ENCODE measurements at places on chromosomes 4 and X.

- peak; percentile 24 for DNase-seq
Observed at GRCh38 chr4:186699298-186699697, 24.4 kb downstream of the FAT1 start.

DNA sequence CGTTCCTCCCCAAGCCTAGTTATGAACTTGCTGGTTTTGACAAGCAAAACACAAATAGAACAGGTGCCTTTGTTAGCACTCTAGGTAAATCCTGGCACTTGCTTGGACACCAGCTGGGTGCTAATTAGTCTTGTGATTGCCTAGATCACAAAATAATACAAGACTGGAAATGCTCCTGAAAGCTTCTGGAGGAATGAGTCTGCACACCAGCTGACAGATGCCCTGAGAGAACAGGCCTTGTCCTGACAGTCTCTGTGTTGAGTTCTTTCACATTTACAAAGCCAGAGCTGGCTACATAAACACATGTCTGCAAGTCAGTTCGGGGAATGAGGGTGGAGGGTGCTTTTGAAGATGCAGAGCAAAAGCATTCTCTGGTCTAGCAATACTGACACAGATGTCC, 93.8 kb downstream of the ELOVL6 start:
- no peak for DNase-seq

- DNase-seq: no peak
Observed at GRCh38 chrX:32525234-32525633, 686.1 kb downstream of the DMD start.

DNA sequence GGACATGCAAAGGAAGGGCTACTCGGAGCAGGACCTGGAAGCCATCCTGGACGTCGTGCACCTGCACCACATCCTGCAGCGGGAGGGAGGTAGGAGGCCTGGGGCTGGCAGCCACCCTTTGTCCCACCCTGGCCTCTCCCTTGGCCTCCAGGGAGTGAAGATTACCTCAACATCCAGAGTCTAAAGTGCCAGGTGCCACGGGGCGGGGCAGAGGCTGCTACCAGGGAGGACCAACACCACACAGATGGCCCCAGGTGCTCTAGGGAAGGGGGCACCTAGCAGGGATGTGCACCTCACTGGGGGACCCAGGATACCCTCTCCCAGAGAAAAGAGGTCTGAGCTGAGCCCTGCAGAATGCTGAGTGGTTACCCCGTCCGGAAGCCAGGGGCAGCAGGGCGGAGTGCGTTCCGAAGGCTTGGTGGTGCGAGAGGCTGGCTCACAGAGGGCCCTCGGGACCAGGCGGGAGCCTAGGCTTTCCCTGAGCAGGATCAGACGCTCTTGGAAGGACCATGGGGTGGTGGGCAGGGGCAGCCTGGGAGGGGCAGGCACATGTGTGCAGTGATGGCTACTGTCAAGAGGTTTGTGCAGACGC, 16.1 kb downstream of the ABCD1 start:
- no peak for DNase-seq

GRCh38 chrX:151088221-151088620, 88.2 kb upstream of the GPR50 start:
- DNase-seq: no peak

DNA sequence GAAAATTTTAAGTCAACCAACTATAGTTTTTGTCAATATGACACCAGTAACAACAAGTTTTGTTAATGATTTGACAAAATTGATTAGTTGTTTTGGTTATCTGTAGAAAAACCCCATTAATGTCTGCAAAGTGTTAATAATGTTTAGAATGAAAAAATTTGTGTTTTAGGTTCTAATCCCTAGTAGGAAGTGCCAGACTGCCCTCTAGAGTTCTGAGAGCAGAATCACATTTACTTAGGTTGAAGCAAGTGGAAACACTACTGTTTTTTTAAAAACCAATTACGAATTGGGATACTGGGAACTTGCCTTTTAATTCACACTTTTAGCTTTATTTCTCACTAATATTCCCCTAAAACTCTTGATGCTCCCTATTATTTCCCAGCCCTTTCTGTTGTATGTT, 101.1 kb upstream of the CYLC1 start:
- DNase-seq: peak; percentile 33

GRCh38 chr4:10534820-10535219, 77.6 kb upstream of the ZNF518B start:
- DNase-seq: no peak

DNA sequence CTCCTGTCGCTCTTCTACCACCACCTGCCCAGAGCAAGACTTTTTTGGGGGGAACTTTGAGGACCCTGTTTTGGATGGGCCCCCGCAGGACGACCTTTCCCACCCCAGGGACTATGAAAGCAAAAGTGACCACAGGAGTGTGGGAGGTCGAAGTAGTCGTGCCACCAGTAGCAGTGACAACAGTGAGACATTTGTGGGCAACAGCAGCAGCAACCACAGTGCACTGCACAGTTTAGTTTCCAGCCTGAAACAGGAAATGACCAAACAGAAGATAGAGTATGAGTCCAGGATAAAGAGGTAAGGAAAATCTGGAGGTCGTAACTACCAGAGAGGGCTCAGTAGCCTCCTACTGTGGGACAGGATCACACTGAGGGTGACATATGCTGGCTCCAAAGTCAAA, 364.5 kb downstream of the MAPK10 start:
- no peak for DNase-seq

- DNase-seq: no peak
Observed at GRCh38 chr4:11769434-11769833, 340.7 kb upstream of the HS3ST1 start.

GRCh38 chrX:10725071-10725470, 104.7 kb upstream of the MID1 start:
- no peak for DNase-seq

DNA sequence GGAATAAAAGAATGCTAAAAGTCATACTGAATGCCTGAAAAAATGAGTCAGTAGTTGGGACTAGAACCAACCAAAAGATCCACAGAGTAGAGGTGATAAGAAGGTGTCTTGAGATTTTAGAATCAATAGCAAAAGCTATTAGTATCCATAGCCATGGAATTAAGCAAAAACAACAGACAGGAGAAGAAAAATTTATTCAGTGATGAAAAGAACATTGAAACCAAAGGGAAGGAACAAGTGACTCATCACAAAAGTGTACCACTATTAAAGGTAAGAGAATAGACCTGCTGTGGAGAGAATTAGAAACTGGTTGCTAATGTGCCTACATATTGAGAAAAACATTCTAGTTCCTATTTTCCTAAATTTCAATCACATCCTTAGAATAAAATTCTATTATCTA, 182.0 kb upstream of the NEIL3 start:
- no peak for DNase-seq

- peak; percentile 45 for DNase-seq
Observed at GRCh38 chr4:182062936-182063335, 180.3 kb upstream of the TENM3 start.

- peak; percentile 73 for DNase-seq
Observed at GRCh38 chrX:134932528-134933217, 58.1 kb upstream of the SMIM10 start.

- no peak for DNase-seq
Observed at GRCh38 chr4:99685234-99685633, 27.6 kb upstream of the C4orf54 start.

DNA sequence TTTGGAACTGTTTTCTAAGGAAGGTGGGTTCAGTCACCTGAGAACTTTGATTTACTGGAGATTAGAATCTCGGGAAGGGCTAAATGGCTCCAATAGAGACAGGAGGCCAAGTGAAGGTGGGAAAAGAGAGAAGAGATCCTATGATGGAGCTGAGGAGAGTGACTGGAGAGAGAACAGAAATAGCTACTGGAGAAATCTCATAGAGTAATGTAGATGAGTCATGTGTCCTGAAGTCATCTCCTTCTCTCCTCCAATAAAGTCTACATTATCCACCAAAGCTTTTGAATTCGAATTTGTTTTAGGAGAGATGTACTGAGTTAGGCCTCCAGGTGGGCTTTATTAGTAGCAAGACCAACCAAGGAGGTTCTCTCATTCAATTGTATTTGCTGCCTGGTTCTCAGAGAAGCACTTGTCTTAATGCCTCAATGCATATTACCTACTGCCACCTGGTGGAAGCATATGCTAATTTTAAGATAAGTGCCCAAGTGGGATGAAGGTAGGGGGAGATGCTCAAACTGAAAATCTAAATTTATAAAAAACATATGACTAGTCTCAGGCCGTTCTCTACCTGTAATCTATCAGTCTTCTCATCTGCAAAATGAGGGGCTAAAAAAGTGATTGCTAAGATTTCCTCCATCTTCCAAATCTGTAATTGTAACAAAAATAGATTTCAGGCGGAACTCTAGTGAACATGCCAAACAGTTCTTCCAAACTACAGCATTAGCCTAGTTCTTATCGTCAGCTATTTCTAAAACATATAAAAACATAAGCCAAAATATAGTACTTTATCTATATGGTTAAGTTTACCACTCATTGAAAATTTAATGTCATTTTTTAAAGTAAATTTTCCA, 24.4 kb downstream of the TXK start:
- peak; percentile 58 for DNase-seq

DNA sequence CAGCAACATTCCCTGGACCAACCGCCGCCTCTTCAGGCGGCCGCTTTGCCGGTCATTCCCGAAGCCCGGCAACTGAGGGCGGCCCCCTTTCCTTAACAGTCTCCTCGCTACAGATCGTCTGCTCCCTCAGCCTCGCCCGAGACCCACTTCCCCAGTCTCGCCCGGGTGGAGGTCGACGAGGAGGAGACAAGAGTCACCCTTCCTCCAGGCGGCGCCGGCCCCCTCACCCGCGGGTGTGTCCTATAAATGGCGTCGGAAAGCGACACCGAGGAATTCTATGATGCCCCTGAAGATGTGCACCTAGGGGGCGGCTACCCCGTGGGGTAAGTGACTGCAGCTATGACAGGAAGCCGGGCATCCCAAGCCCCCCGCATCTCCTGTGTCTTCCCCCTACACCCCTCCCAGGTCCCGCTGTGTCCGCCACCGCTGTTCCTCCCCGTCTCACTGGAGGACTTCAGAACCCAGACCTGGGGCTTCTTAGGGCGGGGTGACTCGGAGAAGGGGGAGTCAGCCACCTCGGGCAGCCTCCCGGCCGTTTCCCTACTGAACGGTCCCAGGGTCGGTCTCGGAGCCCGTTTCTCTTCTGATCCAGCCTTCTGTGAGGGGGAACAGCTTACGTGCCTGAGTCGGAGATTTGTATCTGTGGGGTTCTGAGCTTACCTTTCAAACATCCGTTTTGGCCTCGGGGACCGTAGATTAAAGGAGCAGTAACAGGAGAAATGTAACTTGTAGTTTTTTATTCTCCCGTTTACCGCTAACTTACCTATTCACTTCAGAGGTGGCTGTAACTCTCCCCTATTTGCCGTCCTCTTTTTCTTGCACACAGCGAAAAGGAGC, 570 bp downstream of the WDR44 start:
- DNase-seq: peak; percentile 57

DNA sequence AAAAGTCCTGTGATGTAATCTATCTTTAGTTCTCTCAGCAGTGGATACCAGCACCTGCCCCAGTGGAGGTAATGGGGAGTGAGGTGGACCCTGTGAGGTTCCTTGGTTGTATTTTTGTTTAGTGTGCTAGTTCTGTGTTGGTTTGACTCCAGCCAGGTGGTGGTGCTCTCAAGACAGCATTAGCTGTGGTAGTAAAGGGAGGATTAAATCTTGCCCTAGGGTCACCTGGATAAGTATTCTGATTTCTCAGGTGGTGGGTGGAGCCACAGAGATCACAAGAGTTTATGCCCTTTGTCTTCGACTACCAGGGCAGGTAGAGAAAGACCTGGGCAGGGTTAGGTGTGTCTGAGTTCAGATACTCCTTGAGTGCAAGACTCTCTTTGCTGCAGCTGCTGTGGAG, 176.3 kb upstream of the EDA2R start:
- DNase-seq: no peak

GRCh38 chrX:115697806-115698205, 136.8 kb downstream of the PLS3 start:
- no peak for DNase-seq

GRCh38 chr4:139530833-139531427, 25.1 kb downstream of the SETD7 start:
- peak; percentile 30 for DNase-seq

DNA sequence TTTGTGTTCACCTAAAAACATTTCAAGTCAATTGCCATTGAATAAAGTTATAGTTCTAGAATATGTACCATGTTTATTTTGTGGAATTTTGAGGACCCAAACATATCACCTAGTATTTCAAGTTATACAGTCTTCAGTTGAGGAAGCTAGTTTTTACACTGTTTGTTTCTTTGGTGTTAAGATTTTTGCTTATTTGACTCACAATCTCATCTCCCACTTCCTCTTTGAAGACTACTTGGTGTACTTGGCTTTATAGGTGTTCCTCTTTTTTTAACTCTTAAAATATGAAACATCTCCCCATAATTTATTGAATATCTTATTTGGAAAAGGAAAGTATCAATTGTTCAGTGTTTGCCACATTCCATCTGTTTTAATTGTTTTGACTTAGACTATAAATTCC, 675.4 kb downstream of the RAPGEF2 start:
- DNase-seq: no peak

DNA sequence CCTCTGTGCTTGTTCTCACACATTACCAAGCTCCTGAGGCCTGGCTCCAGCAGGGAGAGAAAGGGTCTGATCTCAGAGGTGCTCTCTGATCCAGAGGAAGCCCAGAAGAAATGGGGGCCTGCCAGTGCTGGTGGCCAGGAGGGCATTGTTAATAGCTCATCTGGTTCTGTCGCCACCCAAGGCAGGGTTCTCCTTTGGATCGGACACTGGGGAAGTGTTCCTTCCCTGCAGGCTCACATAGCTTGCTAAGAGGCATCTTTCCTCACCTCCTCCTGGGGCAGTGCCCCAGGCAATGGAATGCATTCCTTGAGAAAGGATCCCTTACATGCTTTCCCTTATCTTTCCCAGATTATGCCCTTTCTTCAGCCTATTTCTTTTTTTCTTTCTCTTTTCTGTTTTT, 53.8 kb downstream of the RBM47 start:
- no peak for DNase-seq

- DNase-seq: no peak
Observed at GRCh38 chrX:111151764-111152163, 55.8 kb downstream of the PAK3 start.

DNA sequence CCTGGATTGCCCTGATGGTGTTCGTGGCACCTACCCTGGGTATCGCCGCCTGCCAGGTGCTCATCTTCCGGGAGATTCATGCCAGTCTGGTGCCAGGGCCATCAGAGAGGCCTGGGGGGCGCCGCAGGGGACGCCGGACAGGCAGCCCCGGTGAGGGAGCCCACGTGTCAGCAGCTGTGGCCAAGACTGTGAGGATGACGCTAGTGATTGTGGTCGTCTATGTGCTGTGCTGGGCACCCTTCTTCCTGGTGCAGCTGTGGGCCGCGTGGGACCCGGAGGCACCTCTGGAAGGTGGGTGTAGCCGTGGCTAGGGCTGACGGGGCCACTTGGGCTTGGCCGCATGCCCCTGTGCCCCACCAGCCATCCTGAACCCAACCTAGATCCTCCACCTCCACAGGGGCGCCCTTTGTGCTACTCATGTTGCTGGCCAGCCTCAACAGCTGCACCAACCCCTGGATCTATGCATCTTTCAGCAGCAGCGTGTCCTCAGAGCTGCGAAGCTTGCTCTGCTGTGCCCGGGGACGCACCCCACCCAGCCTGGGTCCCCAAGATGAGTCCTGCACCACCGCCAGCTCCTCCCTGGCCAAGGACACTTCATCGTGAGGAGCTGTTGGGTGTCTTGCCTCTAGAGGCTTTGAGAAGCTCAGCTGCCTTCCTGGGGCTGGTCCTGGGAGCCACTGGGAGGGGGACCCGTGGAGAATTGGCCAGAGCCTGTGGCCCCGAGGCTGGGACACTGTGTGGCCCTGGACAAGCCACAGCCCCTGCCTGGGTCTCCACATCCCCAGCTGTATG, 1.8 kb downstream of the AVPR2 start:
- DNase-seq: no peak

Data from GM23248 (cell line).